ENCODE measurements at places on chromosomes 7 and 10.

DNA sequence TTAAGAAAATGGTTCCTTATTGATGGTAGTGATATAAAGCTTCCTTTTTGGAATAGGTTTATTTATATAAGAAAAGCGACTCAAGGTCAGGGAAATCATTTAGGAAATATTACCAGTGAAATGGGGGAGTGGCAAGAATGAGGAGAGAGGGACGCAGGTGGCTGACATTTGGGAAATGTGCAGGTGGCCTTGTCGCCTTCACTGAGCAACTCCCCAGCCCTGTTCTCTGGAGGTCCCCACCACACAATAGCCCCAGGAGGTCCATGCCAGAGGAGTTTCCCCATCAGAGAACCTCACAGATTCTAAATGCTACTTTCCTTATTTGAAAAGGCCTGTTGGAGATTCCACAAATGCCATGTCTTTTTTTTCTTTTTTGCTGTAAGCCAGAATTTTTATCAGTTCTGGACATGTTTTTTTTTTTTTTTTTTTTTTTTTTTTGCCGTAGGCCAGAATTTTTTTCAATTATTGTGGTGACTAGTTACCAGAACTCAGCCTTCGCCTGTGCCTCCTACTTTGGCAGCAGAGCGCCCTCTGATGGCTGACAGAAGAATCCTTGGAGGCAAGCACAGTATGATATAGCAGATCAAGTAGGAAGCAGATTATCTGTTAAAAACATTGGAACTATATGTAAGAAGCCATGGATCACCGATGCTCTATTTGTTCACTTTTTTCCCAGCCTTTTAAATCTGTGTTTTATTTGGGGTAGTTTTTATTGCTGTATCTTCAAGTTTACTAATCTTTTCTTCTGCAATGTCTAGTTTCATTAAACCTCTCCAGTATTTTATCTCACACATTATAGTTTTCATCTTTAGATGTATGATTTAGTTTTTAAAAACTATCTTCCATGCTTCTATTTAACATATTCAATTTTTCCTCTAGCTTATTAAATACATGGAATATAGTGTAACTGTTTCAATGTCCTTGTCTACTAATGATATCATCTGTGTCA lies 18.6 kb downstream of the OPALIN start:
- DNase-seq: peak; percentile 17

DNA sequence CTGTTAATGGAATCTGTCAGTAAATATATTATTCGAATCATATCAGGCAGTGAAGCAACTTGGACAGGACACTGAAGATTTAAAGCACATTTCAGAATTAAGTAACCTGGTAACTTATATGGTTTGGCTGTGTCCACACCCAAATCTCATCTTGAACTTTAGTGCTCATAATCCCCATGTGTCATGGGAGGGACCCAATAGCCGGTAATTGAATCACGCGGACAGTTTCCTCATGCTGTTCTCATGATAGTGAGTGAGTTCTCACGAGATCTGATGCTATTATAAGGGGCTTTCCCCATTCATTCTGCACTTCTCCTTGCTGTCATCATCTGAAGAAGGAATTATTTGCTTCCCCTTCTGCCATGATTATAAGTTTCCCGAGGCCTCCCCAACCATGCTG lies 83.2 kb upstream of the COL1A2 start:
- DNase-seq: no peak

DNA sequence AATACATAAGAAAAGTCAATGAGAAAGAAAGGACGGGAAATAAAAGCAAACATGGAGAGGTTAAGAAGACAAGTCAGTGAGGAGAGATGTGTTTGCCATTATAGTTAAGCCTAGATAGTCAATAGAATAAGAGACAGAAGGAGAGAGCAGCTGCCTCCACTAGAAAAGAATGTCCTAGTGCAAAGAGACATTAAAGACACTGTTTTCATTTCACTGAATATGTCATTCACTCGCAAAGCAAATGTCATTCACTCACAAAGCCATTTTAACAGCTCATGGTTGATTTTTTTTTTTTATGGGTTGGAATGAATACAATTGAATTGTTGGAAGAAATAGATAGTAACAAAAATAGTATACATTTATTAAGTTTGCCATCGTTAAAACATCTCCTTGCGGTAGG lies 1007.6 kb downstream of the DNAJB9 start:
- DNase-seq: no peak

GRCh38 chr10:98323221-98324164 lies 55.5 kb upstream of the LOXL4 start:
- DNase-seq: no peak

DNA sequence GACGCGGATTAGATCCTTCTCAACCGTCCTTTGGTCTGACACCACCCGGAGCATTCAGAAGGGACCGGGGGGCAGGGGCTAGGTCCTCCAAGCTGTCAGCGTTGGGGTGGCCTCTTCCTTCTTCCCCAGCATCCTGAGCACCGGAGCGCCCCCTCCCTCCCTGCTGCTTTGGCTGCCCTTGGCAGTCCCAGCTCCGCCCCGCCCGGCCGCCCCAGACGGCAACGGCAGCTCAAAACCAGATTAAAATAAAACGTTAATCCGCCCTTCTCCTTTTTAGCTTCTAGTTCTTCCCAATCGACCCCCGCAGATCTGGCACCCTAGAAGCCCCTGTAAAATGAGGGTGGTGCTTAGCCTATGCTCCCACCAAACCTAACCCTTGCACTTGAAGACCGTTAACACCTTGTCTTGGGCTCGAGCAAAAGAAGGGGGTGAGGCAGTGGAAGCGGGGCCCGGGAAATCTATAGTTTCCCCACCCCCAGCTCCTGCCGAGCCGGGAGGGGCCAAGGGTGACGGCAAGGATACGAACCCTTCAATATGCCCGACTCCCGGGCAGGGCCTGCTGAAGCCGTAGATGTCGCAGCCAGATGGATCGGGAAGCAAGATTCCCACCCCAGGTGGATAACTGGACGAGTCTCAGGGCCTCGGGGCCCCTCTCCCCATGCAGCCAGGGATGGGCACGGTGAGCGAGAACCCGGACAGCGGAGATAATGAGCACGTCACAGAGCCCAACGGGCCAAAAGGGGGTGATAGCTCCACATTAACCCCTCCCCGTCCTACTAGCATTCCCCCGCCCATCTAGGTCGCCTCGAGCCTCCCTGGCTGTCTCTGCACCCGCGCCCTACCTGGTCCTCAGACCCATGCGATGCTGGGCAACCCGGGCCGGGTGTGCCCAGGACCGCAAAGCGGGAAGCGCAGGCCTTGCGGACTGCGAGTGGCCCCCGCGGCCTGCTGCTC lies 169.7 kb downstream of the NRF1 start:
- DNase-seq: no peak

DNA sequence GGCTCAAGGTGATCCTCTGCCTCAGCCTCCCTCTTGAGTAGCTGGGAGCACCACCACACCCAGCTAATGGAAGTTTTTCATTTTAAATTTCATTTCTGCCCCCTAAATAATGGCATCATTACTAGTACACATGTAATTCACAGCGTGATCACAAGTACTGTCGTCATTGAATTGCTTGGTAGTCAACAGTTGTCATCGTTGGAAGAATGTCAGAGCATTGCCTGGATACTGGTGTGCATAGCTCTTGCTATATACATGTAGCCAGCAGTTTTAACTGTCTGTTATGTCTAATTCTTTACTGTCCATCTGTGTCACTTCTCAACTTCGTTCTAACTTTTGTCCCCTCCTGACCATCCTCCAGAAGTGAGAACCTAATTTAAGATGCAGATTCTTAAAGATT lies 62.1 kb downstream of the CRPPA start:
- no peak for DNase-seq

DNA sequence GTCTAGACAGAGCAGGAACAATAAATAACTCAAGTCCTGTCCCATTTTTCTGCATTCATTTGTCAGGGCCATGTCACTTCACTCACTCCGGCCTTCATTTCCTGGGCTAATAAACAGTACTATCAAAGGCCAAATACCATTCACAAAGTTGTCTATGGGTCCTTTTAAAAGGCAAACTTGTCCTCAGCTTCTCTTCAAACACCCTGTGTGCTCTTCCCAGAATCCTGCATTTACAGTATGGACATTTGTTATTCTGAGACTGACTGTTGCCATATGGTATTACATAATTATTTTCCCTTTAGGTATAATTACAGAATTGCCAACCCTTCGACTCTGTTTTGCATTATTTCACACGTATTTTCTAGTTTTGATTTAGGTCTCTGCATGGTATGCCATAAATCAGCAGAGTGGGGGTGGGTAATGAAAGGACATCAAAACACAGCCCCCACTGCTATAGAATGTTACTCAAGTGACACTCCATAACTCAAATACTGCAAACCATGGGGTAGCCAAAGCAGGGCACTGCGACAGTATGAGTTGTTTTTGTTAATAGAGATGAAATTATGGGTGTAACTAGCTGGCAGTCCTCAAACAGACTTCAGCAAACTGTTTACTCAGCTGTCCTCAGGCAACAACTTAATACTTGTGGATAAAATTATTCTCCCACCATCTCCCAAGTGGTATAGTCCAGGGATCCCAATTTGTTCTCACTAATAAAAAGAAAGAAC lies 183.7 kb downstream of the TRIL start:
- DNase-seq: no peak

Data from stimulated activated CD8-positive, alpha-beta memory T cell treated with anti-CD3 and anti-CD28 coated beads, Interleukin-7, amount 100 ng/mL, for 24 hours (primary cell).